ENCODE measurements at places on chromosomes 3 and 15. TPM values are rescaled to one million over a fixed set of nuclear protein-coding genes. Genes with fewer than 3 reads are reported as not detected.

DNA sequence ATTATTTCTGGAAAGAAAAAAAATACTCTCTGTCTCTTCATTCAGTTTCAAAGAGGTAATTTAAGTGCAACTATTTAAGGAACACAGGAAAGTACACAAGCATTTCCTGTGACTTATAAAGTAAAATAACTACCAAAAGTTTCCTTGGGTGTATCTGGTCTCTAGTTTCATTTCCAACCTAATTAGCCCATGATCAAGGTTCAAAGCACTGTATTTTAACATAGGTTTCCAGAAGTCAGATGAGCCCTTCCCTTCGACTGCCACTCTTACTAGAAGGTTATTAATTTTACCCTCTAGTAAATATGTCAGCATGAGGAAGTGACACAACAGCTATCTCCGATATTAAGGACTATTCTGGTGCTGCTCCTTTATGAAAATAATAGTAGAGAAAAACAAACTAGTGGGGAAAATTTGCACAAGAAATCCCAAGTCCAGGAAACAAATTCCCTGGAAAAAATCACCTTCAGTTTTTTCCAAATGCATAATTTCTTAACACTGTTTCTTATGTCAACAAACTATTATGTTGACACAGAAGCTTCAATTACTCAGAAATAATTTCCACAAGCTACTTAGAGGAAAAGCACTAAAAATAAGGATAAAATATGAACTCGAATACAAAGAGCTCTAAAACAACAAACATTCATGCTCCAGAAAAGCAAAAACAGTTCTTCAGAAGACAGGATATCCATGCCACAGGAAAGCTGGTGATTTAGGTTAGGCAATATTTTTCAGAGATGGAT, 35.3 kb downstream of the CCPG1 start:
- DNase-seq, result no peak

- DNase-seq, result no peak
These were observed 45.2 kb downstream of the FBXL2 start for GRCh38 chr3:33322412-33322811.

DNA sequence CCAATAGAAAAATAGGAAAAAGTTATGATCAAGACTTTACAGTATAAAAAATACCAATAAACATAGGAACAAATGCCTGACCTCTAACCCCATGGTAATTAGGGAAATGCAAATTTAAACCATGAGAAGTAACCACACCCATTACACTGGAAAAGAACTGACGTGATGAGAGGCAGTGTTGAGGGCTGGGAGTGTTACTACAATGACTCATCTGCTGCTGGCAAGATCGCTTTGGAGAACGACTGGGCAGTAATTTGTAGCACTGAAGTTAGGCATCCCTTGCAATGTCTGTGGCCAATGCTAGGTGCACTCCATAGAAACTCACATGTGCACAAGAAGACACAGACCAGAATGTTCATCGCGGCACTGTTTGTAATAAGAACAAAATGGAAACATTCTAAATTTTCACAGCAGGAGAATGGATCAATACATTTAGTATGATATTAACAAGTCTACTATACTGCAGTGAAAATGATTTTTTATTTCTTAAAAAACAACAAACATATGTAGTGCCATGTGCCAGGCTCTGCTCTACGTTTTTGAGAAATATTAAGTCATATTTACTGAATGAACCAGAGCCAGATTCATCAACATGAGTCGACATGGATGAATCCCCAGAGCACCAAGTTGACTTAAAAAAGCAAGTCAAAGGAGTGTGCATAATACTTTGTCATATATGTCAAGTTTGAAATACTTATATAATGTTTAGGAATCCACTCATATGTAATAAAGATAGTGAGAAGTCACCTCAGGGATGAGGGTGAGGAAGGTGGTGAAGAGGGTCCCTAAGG, 37.6 kb upstream of the EPHB3 start:
- DNase-seq, result no peak

Gene ACSBG1
- 0.73 TPM for total RNA-seq

Gene POPDC2
- 3.4 TPM for total RNA-seq

Gene MAP3K13
- 42.7 TPM for total RNA-seq

Gene FBLN2
- total RNA-seq, result 67.5 TPM
